ENCODE measurements at places on chromosomes 1 and 21.

- no peak for DNase-seq
Measured at GRCh38 chr1:228154670-228155571, 5.2 kb downstream of the GJC2 start.

DNA sequence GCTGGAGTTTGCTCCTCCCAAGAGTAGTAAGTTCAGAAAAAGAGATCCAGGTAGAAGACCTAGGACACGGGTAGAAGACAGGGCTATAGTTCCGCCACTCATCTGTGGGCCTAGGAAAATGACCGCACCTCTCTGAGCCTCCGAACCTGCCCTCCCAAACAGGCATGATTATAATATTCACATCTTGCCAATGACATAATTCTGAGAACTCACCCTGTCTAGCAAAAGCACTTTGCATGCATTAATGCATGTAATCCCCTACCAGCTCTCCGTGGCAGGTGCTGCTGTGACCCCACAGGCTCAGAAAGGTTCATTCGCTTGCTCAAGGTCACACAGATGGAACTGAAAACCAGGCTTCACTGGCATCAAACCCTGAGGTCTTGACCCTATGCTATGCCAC lies 88.0 kb downstream of the SPSB1 start:
- DNase-seq: no peak

GRCh38 chr1:226425431-226426031 lies 17.6 kb upstream of the PARP1 start:
- no peak for DNase-seq

GRCh38 chr1:216758161-216758560 lies 34.9 kb upstream of the ESRRG start:
- no peak for DNase-seq

GRCh38 chr21:29092102-29092959 lies 18.9 kb upstream of the CCT8 start:
- DNase-seq: no peak

DNA sequence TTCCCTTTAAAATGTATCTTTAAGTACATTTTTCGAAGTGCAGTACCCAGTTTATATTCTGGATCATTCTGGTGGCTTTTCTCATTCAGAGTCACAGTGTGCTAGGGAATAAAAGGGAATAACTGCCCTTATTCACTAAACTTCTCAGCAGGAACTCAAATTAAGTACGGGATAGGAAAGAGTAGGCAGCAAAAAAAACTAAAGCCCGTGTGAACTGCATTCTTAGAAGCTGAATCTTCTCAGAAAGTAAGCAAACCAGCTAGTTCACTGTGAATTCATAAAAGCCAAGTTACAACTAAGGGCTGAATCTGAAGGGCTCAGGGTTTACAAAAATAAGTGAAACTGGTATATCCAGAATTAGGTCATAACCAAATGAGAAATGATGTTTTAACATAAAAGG lies 22.0 kb downstream of the PRPF38A start:
- DNase-seq: no peak

GRCh38 chr1:47569681-47570470 lies 132.0 kb downstream of the FOXD2 start:
- no peak for DNase-seq

GRCh38 chr1:68049941-68050878 lies at the start of gene DIRAS3:
Gene DIRAS3 (minus strand): TSS chr1:68050627. CDS start chr1:68047297, 3,330 bp downstream.
- DNase-seq: no peak

DNA sequence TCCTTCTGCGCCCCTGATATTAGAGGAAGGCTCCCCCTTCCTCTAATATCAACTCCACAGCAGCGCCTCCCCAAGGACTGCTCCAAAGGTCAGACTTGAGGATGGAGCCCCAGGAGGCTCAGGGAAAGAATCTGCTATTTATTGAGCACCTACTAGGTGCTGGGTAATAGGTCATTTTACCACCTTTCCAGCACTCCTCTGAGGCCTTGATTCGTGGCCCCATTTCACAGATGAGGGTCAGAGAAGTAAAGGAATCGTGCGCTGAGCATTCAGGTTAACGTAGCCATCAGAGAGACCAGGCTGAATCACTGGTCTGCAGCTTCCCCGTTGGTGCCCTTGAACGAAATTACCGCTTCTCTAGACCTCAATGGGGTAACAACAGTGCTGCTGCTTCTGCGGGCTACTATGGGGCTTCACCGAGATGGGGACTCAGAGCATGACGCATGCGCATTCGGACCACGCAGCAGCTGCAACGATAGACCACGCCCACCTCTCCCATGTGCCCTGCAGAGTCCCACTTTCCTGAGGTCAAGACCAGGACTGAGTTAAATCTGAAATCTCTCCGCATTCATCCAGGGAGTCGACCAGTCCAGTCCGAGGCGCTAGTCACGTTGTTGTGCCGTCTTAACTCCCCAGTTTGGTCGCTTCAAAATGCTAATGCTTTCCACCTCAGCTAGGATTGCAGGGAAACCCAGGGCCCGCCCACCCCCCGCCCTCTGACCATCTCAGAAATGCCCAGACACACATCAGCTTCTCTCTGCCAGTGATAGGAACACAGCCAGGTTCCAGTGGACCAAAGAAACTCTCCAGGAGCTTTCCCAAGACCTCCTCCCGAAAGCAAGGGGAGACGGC lies 12.9 kb downstream of the CAMK2N1 start:
- no peak for DNase-seq

DNA sequence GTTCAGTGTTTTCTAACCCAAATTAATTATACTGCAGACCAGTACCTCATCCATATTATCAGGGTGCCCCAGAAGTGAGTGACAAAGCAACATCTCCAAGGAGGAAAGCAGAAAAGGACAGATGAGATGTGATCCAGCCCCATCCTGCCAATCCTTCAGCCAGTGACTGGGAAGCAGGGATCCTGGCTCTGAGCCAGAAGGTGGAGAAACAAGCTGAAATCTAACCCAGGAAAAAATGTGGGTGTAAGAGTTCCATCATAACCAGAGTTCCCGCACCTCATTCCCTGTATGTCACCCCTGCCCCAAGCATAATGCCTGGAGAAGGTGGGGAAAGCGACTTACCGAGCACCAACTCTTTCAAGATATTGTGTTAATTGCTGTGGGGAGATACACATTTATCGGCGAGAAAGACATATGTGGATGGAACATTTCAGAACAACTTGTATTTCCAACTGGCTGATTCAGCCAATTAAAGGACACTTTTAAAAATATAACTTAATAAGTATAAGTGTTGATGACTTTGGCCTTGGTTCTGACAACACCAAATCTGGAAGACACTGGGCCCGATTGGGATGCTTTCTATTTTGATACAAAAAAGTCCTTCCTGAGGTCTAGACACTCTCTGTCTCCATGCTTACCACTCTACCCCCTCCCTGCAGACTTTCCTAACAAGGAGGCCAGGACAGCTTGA lies 14.9 kb downstream of the PLEKHA6 start:
- no peak for DNase-seq

DNA sequence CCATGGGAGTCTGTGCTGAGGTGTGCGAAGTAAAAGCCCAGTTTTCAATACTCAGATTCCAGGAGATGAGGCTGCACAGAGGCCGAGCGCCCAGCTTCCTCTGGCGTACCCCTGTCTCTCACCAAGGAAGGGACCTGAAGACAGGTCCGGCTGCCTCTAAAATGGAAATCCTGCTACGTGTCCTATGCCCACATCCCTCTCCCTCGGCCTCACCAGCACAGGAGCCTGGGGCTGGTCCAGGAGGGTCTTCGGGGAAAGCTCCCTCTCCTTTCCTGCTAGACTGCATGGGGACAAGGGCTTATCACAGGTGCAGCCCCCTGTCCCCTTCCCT lies 392 bp downstream of the MRPL55 start:
- no peak for DNase-seq
